ENCODE measurements at places on chromosomes 3 and 15.

DNA sequence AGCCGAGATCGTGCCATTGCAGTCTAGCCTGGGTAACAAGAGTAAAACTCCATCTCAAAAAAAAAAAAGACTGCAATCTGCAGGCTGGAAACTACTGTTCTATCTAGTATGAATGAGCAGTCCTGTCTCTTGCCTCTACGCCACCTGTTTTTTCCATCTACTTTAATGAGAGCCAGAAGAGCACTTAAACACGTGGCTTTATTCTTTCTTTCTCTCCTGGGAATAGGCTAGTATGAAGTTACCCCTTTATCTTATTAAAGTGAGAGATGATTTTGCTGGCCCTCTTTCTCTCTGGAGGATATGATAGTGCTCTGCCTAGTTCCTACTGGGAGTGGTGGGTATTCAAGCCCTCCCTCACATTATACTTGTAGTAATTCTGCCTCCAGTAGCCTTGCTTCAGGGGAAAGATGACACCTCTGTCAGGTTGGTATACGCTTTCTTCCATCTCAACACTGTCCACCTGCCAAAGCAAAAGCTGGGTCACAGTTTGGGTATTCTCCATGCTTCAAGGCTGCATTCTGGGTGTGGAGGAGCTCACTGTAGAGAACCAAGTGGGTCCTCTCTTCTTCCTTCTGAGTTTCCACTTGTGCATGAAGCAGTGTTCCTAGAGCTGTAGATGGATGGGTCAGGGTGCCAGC lies 17.8 kb downstream of the MAPKBP1 start:
- no peak for DNase-seq

- DNase-seq, result no peak
These were observed 17.9 kb downstream of the ILDR1 start for GRCh38 chr3:122004107-122004506.

- no peak for DNase-seq
These were observed 107.4 kb downstream of the VGLL4 start for GRCh38 chr3:11536132-11536935.

- DNase-seq, result no peak
These were observed 114.8 kb upstream of the ATP2B2 start for GRCh38 chr3:10619989-10620832.

- no peak for DNase-seq
These were observed 115.2 kb upstream of the TLE3 start for GRCh38 chr15:70212963-70213315.

- DNase-seq, result no peak
These were observed 21.2 kb downstream of the GPR156 start for GRCh38 chr3:120263792-120264191.

DNA sequence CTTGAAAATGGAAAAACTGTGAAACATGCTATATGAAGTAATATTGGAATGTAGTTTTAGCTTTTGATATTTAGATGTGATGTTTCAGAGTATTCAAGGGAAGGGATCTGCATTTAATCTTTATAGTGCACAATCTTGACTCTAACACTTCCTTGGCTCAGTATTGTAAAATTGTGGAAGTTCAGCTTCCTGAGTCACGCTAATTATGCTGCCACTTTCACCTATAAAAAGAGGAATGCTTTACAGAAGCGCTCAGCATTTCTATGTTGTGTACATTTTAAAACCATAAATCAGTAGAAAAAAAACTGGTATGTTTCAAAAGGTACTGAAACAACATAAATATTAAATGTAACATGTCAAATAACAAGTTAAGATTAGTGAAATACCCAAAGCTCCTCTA lies 32.6 kb downstream of the SERPINI2 start:
- no peak for DNase-seq

DNA sequence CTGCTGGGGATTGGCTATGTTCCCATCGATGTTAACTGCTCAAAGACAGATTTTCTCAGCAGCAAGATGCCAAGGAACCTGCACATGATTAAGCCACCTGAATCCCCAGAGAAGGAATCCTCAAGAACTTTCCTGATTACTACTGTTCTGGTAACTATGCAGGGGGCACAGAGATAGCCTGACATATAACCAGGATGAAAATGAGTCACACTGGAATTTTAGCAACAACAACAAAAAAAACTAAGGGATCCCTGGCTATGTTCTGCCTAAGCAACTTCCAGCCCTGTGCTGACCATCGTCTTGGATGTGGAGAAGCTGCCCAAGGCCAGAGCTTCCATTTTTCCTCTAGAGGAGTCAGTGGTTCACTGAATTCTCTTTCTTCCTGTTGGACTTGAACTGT lies 13.8 kb downstream of the RIOX2 start:
- no peak for DNase-seq

- no peak for DNase-seq
These were observed 3.5 kb downstream of the CSK start for GRCh38 chr15:74785194-74786032.

GRCh38 chr3:196697270-196697669 lies 14.8 kb downstream of the CEP19 start:
- DNase-seq, result no peak

DNA sequence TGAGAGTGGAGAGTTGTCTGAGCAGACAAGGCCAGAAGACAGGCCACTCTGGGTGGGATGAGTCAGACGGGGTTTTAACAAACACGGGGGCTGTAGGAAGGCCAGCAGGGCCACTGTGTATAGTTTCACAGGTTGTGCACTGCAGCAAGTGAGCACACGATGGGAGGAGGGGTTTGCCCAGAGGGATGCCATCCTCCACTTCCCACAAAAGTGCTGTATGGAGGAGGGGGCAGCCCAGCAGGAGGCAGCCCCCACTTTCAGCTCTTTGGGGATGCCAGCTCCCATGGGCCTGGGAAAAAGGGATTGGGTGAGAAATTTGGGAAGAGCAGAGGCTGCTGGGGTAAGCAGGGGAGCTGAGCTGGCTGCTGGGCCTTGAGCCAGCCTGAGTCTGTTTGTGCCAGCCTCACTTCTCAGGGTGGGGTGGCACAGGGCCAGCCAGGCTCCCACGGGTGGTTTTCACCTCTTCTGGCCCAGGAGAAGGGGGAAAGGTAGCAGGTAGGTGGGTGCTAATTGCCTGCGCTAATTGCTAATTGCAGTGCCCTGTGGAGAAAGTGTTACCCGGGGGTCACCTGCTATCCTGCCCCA lies 6.7 kb downstream of the ZBTB47 start:
- DNase-seq, result no peak

- no peak for DNase-seq
These were observed 90.2 kb downstream of the NTRK3 start for GRCh38 chr15:88166082-88166993.

- no peak for DNase-seq
These were observed 267.0 kb downstream of the PLCL2 start for GRCh38 chr3:17151598-17152373.

GRCh38 chr3:171488479-171488878 lies 28.3 kb upstream of the TNIK start:
- no peak for DNase-seq
